T-helper 2 cell (primary cell): ENCODE measurements at places on chromosomes 12 and 14.

- no peak for DNase-seq
Observed at GRCh38 chr12:80059875-80060274, 39.5 kb upstream of the OTOGL start.

GRCh38 chr12:15532364-15532977 lies 210.2 kb downstream of the PTPRO start:
- DNase-seq, result peak; percentile 61

GRCh38 chr12:77435446-77436091 lies 370.2 kb upstream of the E2F7 start:
- no peak for DNase-seq

- DNase-seq, result no peak
Observed at GRCh38 chr14:61438860-61439765, 117.7 kb downstream of the PRKCH start.

DNA sequence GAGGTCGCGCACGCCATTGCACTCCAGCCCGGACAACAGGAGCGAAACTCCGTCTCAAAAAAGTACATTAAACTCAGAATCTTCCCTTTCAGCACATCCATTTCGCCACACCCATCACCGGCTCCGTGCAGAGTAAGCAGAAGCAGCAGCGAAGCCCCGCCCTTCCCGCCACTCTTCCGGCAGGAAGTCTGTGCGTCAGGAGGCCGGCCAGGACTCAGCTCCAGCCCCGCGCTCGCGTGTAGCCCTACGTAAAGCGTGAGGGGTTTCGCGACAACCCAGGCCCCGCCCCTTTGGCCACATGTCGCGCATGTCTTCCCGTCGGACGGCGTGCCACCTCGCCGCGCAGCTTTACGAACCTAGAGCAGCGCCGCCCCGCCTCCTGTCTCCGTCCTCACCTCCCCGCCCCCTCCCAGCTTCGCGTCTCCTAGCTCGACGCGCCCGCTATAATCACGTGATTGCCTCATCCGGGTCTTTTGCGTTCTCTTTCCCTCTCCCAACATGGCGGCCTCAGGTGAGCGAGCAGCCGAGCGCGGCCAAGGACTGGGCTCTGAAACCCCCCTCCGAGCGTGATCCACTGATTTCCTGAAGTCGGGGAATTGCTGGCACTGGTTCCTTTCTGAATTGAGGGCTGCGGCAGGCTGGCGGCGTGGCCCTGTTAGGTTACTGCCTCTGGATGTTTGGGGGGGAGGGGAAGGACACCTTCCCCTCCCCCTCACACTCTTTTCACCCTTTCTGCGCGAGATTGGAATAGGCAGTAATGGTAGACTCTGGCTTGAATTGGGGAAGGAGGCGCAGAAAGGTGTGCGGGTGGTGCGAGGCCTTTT lies at the start of gene EIF4B:
EIF4B (plus strand) TSS at position 471 of the 824 bp plus-strand sequence; CDS start at position 499, 28 bp downstream.
- DNase-seq, result peak; percentile 100

DNA sequence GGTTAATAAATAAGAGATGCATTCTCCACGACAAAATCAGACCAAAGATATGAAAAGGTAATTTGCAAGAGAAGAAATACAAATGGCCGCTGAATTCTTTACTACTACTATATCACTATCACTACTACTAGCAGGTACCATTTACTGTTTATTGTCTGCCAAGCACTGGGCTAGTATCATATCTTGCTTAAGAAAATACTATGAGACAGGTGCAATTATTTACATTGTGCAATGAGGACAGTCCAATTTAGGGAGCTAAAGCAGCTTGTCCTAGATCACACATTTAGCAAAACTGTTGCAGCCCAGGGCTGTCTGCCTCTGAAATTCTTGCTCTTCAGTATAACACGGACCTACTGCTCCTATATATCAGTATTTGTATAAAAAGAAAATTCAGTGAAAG lies 52.8 kb downstream of the CRADD start:
- no peak for DNase-seq

- DNase-seq, result no peak
Observed at GRCh38 chr12:105025890-105026289, 39.8 kb downstream of the NOPCHAP1 start.

DNA sequence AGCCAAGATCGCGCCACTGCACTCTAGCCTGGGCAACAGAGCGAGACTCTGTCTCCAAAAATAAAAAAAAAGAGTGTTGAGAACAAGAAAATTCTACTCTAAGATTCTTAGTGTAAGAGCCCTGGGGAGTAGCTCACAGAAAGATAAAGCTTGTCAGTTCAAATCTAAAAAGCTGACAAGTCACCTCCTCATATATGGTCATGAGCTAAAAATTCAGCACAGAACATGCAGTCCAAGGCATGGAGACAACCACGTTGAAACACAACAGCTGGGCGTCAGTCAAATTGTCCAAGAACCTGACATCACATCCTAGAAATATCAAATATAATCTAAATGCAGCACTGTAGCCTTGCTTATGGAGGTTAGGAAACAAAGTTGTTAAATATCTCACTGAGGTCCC lies 47.8 kb downstream of the CLIP1 start:
- DNase-seq, result no peak

- no peak for DNase-seq
Observed at GRCh38 chr12:7303230-7303629, 642 bp upstream of the ACSM4 start.

DNA sequence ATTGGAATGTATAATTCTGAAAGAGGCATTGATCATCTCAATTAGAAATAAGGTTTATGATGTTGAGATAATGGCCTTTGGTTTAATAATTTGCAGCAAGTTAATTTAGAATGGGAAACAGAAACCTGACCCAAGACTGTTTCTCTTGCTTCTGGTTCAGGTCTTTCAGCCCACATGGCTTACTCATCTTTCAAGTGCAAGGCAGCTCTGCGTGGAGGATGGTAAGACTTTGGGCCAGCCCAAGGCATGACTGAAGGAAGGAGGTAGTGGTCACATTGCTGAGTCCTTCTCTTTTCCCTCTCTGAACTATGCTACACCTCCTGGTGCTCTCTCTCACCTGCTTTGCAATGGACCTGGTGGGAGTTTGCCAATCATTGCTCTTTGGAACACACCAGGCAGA lies 98.7 kb downstream of the CAND1 start:
- DNase-seq, result no peak

DNA sequence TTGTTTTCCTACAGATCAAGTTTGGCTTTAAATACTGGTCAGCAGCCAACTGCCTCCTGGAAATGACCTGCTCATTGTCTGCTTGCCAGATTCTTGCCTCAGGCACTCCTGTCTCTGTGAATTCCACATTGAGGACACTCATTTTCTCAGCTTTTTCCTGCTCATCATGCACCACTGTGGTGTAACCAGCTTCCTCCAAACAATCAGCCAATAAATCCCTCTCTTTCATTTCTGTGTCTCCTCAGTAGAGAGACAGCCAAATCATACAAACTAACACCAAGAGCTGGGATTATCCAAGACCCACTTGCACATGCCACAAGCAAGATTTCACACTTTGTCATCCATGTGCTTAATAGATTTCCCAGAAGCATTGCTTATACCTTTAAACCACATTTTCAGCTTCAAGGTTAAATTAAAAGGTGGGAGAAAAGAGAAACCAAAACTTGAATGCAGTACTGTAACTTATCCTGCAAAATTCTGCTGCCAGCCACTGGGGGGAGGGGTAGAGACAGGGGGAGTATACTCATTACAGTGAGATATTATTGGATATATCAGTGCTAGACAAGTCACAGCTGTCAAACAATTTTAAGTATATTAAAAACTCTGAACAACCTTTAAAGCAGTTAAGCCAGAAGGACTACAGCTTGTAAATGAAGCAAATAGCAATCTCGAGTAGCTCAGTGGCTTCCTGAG lies 105.0 kb downstream of the PPP2R5E start:
- DNase-seq, result no peak

DNA sequence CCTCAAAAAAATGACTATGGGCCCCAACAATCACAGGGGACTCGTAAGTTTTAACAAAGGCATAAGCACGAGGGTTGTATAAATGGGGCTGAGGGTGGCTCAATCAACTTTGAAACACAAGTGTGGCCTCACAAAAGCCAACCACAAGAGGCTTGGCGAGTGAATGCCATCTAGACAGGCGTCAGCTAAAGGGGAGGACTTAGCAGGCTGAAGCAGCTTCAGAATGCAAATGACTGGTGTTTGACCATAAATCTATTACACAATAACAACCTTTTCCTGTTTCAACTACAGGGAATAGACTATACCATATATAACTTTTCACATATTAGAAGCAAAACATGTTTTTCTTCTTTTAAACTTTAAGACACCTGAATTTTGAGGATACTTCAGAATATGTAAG lies 777.9 kb downstream of the FSCB start:
- no peak for DNase-seq

DNA sequence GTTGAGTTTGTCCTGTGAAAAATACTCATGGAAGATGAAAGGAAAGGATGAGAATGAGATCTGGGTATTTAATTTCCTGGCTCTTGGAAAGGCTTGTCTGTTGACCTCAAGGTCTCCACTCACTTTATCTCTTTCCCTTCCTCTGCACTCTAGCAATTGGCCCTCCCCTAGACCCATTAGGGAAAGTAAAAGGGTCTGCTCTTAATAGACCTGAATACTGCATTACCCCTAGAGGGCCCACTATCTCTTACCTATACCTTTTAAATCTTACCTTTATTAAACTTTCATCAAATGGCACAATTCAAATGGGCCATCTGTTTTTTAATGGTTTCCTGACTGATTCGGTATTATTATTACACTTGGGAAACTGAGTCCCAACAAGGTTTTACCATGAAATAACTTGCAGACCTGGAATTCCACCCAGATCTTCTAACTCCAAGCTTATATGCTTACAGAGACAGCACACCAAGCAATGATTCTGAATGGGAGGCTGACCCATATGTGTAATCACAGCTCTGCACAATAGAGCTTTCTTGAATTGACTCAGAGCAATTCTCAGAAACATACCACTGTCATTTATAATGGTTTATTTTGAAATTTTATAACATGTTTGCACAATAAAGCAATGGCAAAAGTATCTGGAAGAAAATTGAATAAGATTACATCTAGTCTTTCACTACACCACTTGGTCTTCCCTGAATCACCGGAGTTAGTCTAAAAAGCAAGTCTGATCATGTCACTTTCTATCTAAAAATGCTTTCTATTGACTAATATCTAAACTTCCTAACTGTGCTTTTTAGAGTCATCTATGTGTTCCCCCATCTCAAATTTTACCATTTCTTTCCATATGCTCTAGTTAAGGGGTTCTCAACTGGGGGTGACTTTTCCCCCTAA lies 618.5 kb downstream of the NRXN3 start:
- DNase-seq, result no peak

- DNase-seq, result no peak
Observed at GRCh38 chr12:83841620-83842019, 1071.0 kb downstream of the SLC6A15 start.

DNA sequence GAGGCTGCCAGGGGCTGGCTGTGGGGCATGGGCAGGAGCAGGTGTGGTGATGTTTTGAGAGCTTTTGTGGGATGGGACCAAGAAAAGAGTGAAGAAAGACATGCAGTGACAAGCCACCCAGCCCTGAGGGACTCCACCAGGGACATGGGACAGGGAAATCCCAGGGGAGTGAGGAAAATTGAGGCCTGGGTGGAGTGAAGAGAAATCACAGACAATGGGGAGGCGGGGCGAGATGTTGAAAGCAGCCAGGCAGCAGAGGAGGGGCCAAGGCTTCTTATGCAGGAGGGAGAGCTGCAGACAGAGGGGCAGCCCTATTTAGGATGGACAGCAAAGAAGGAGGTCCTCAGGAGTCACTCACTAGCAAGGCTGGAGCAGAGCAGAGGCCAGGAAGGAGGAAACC lies 4.2 kb upstream of the KRT1 start:
- no peak for DNase-seq

DNA sequence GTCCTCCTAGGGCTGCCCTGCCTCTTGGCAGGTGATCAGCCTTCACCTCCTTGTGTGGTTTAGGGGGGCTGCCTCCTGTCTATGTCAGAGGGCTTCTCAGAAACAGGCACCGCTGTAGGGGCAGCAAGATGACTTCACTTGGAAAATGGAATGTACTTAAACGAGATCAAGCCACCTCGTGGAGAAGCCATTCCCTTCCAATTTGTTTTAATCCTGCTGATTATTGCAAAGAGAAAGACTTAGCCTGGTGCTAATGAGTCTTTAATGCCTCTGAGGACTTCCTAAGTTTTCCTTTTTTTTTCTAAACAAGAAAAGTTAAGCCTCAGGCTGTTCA lies 62.3 kb upstream of the RFLNA start:
- no peak for DNase-seq

DNA sequence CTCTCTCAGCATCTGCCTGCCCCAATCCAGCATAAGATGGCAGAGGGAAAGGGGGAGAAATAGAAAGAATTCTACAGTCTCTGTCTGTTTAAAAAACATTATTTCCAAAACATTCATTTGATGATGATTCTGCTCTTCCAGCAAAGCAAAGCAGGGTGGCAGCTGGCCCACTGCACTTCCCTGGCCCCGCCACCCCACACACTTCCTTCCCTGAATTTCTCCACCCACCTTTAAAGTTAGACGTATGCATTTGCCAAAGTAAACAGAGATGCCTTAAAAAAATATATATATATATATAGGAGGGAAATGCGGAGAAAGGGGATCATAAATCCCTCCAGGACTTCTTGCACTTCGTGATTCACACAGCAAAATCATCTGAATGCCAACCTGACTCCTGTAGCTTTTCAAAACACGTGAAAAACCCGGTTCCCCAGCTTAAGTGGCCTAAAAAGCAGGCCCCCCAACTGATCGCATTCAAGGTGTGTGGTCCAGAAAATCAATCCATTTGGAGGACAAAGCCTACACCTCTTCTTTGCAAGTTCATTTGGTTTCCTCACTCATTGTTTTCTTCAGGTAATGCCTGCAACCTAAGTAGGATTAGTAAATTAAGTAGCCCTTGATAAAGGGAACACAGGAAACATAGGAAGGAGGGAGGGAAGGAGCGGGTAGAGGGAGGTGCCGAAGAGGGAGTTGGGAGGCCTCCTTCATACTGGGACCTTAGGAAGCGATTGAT lies 68.8 kb downstream of the LLPH start:
- DNase-seq, result no peak

DNA sequence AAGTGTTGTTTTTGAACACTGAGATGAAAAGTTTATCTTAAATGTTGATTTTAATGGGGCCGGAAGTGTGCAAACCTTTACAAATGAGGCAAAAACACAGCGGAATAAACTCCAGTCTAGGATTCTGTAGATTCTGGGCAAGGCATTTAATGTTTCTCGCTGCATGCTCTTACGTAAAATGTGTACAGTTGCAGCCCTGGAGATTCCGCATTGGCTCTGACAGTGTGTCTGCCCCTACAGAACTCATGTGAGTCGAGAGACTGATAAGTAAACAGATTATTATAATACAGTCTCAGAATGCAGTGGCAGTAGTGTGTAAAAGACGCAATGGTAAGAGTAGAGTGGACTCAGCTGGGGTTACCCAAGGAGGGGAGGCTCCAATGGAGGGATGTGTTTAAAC lies 33.6 kb downstream of the LRRK2 start:
- DNase-seq, result no peak

GRCh38 chr12:42683933-42684801 lies 94.6 kb upstream of the PRICKLE1 start:
- DNase-seq, result no peak

GRCh38 chr14:74478996-74479635 lies 14.0 kb downstream of the NPC2 start:
- no peak for DNase-seq

GRCh38 chr14:102971836-102972606 lies 49.6 kb downstream of the AMN start:
- no peak for DNase-seq
